ENCODE measurements at places on chromosomes 2 and 18.

DNA sequence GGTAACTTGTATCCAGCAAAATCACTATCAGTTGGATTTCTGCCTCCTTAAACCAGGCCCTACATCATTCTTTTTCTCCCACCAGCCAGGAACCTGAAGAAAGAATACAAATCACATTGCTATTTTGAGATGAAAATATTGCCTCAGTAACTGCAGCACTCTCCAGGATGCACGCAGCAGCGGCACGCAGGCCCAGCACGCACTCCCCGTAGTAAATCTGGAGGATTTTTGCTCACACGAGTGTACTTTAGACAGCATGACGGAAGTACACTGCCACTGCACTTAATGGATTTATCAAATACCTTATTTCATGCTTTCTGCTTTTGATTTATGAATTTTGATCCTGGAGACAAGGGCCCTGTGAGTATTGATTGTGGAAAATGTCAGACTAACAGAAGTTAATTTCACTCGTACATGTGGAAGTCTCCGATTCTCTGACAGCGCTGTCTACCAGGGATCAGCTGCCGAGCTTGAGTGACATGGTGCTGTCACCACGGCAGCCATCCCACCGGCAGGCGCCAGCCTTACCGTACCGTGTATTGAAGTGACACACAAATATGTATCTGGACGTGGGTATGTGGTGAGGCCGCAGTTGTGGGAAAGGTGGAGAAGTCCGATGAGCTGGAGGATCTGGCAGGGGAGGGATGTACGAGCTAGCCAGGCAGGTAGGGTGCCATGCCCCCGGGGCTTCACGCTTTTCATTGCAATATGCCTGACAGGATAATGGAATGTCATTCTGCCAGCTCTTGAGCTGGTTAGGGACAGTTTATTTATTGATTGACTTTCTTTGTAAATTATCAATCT is 863.7 kb downstream of the GALR1 start:
- DNase-seq = no peak

DNA sequence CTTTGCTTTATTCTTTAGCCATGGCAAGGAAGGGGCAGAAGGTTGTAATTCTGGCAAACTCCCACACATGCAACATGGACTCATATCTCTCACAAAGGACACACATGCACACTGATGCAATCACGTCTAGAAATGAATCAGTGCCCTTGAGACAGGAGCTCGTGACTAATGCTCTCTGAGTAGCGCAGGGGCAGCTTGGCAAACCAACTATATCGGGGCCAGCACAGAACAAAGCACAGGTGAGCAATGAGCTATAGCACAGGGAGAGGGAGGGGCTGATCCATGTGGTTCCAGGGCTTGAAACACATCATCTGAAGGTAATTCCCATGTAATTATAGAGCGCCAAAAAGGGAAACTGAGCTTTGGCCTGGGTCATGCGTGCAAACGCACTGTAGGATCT is 165.2 kb upstream of the KLF7 start:
- DNase-seq = no peak

GRCh38 chr2:219218732-219219701 is at the start of gene ABCB6:
Gene ABCB6, minus strand, starts transcription at chr2:219218958. Its CDS starts 285 bp downstream, at chr2:219218673.
- DNase-seq = no peak

DNA sequence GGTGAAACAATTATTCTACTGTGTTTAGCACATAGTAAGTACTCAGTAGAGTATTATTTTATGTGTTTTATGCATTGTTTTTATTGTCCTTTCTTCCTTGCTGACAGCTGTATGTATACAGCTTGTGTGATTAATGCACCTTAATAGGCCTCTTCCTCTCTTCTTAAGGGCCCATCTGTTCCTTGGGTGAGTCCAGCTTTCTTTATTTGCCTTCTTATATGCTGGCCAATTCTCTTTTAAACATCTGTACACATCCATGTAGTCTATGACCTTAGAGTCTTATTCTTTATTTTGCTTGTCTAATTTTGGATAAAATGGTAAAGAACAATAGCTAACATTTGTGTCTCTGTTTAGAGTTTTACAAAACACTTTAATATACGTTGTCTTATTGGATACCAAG is 333.7 kb upstream of the MEIS1 start:
- DNase-seq = no peak

DNA sequence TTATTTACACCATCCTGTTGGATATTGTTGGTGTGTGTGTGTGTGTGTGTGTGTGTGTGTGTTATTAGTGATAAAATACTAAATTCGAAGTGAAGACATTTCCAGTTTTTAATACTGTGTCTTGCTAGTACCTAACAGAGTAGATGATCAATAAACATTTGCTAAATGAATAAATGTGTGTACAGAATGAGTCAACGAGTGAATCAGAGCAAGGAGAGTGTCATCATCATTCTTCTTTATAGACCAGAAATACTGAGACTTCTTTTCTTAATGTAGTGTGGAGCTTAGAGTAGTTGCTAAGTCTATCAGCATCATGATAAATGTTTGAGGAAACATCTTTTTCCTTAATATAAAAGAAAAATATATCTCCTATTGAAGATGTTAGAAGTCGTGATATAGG is 169.7 kb upstream of the SATB2 start:
- no peak for DNase-seq

GRCh38 chr18:6948281-6949055 is 169.1 kb downstream of the LAMA1 start:
- DNase-seq = no peak

- DNase-seq = no peak
Observed at GRCh38 chr2:156331572-156332283, 793 bp downstream of the NR4A2 start.

DNA sequence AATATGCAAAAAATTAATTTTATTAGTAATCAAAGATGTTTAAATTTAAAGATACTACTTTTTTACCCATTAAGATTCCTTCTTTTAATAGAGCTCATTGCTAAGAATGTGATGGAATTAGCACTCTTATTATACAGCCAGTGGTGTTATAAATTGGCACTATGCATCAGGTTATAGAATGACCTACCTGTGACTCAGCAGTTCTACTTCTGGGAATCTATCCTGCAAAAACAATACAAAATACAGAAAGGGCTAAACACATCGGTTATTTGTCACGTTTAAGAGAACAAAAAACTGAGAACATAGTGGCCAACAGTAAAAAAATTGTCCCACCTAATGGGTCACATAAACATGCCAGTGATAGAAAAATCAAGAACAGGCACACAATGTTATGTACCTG is 9.4 kb upstream of the ADD2 start:
- no peak for DNase-seq
